ENCODE measurements at places on chromosomes 1 and 21. TPM values are rescaled to one million over a fixed set of nuclear protein-coding genes. Genes with fewer than 3 reads are reported as not detected.

The MYBPH gene
- not detected for total RNA-seq

The TMPRSS2 gene
- 0.84 TPM for total RNA-seq

The ZNF670 gene
- total RNA-seq = 4.0 TPM

DNA sequence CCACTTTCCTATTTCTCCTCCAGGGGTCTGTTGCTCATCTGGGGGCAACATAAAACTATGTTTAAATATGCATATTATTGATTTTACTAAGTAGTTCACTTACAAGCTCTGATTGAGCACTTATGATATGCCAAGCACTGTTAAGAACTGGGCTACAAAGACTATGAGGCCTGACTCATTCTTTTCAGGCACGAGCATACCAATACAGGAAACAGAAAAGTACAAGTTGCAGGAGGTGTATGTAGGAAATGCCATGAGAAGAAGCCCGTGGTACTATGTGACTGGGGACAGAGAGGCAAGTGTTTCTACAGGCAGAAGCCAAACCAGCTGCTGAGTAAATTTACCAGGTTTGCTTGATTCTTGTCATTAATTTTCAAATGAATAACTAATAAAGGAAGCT is 120.4 kb upstream of the PTGFR start:
- no peak overlapping the region for H3K4me3 ChIP-seq
- DNase-seq = peak; percentile 62
- peaks cover 6% of the 10 kb centered on the region for H3K4me1 ChIP-seq
- no peaks in the 10 kb centered on the region for H3K36me3 ChIP-seq

DNA sequence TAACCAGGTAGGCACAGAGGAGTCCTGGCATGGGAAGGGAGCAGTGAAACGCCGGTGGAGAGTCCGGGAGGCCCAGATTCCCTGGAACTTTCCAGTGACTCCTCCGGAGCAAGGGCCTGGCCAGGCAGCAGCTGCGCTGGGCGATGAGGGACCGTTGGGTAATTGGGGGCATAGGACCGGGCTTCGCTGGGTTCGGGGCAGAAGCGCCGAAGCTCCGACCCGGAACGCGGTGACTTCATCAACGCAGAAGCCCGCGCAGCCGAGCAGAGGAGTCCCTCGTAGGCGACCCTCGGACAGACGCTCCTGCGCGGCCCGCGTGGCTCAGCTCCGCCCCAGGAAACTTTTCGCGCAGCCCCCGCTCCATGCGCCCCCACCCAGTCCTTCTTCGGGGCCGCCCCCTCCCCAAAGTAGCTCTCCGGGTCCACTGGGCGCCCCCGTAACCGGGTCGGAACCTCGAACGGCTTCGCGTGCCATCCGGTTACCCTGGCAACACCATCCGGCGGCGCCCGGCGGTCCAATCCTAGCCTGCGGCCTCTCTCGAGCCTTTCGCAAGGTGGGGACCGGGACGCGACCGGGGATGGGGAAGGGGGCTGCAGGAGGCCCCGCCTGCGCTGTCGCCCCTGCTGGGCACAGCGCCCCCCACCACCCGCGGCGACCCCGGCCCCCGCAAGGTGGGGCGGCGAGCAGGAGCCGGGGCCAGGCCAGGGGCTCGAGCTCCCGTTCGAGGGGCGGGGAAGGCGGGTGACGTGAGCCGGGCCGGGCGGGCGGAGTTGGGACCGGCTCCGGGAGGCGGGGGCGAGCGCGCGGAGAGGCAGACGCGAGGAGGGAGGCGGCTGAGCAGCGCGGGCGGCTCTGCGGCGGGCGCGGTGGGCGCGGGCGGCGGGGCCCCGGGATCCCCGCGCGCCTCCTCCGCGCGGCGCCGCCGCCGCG is at the start of gene AJAP1:
AJAP1 (plus strand) TSS at position 814 of the 930 bp plus-strand sequence. CDS start 817 bp downstream, outside the sequence.
- H3K4me1 ChIP-seq = no peaks in the 10 kb centered on the region
- DNase-seq = no peak
- no peaks in the 10 kb centered on the region for H3K36me3 ChIP-seq
- peaks cover 10% of the 10 kb centered on the region for H3K27me3 ChIP-seq
- no peak within 1 kb of the TSS for H3K27ac ChIP-seq

DNA sequence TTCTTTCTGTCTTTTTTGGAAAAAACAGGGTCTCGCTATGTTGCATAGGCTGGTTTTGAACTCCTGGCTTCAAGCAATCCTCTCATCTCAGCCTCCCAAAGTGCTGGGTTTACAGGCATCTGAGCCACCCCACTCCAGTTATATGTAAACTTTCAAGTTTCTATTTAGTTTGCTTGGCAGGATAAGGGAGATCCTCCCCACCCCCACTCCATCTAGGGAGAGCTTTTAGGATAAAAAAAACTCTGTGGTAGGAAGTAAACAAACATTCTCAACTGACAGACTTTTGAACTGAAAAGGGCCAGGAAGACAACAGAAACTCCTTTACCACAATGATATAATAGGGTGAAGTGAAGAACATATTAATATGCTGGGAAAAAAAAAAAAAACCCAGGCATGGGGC is 41.0 kb upstream of the ZNF326 start:
- H3K36me3 ChIP-seq = no peaks in the 10 kb centered on the region
- H3K4me1 ChIP-seq = peaks cover 19% of the 10 kb centered on the region
